Caki2 (cell line): ENCODE measurements at places on chromosomes 7 and 10. TPM values are rescaled to one million over a fixed set of nuclear protein-coding genes. Genes with fewer than 3 reads are reported as not detected.

Gene PNLIP
- not detected in 2 replicates for total RNA-seq

DNA sequence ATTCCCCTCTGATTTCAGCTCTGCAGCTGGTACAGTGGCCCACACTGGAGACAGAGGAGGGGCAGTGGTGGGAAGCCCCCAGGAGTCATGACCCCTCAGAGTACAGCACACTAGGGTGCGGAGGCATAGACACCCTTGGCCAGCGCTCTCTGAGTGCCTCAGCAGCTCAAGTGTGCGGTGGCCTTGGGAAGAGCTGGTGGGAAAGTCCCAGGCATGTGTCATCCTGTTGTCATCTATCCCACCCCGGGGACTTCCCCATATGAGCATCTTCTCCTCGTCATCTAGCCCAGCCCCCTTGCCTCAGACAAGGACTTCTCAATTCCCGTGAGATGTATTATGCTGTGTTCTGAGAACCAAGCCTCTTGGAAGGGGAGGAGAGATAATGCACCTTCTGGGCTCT, 15.6 kb upstream of the PPIF start:
- peak; percentile 94 for DNase-seq

GRCh38 chr7:131021460-131021859, 287.5 kb upstream of the KLF14 start:
- no peak for DNase-seq

GRCh38 chr7:155209478-155210319, 88.0 kb upstream of the INSIG1 start:
- DNase-seq: no peak

- DNase-seq: no peak
Observed at GRCh38 chr10:17820943-17821342, 11.8 kb downstream of the MRC1 start.

- no peak for DNase-seq
Observed at GRCh38 chr7:12985752-12986151, 298.3 kb downstream of the ARL4A start.

Gene ASZ1
- total RNA-seq: not detected in 2 replicates

- DNase-seq: no peak
Observed at GRCh38 chr10:35356725-35357092, 20.4 kb downstream of the CCNY start.

- DNase-seq: no peak
Observed at GRCh38 chr7:25802473-25802872, 349.5 kb upstream of the NFE2L3 start.

Gene VWA2
- not detected in 2 replicates for total RNA-seq

GRCh38 chr10:78588194-78588811, 480.5 kb upstream of the ZMIZ1 start:
- DNase-seq: no peak

DNA sequence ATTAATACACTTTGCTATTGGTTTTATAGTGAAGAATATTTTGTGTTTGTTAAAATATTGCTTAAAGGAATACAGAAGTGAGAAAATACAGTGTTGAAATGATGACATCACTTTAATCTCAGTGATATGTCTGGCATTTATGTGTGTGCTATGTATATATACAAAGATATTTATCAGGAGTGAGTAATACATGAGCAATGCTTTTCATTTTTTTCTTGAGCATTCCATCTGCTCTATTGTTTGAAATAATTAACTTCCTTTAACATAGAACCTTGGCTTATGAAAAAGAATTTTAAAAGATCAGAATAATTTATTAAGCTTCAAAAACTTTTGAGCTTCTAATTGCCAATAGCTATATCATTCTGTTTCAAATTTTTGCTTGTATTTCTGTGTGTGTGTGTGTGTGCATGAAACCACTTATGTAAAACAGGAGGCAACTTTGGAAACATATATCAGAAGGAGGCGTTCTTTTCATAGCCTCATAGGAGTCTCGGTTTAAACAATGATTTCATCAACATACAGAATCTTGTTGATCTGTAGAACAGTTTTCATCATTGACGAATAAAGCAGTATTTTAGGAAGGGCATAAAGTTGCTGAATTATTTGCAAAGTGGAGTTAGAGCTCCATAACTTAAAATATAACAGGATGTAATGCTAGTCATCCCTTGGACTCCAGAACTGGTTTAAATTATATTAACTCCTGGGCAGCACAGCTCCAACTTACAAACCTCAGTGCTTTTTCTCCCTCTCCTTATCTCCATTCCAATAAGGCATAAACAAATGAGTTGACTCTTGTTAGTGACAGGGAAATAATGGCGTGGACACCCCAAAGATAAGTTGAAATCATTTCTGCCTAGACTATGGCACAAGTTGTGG, 228.4 kb upstream of the DGKB start:
- no peak for DNase-seq
